ENCODE measurements at places on chromosomes 1 and 21.

DNA sequence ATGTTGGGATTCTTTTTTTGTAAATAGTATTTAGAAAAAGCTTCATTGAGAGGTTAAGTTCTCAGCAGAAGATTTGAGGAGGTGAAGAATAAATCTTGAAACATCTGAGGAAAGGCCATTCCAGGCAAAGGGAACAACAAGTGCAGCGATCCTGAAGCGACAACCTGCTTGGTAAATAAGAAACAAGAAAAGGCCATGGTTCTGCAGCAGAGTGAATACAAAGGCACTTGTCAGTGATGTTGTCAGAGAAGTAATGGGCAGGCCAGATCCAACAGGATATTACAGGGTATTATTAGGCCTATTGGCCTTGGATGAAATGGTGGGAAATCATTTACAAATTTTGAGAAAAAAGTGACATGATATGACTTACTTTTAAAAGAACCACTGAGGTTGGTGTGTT, 960.0 kb downstream of the PLA2G4A start:
- DNase-seq: no peak

GRCh38 chr1:5404412-5405203, 587.6 kb downstream of the NPHP4 start:
- DNase-seq: no peak

GRCh38 chr1:160781186-160781766, 14.7 kb upstream of the LY9 start:
- peak; percentile 34 for DNase-seq

GRCh38 chr1:116429821-116430374, 56.9 kb downstream of the ATP1A1 start:
- DNase-seq: no peak

DNA sequence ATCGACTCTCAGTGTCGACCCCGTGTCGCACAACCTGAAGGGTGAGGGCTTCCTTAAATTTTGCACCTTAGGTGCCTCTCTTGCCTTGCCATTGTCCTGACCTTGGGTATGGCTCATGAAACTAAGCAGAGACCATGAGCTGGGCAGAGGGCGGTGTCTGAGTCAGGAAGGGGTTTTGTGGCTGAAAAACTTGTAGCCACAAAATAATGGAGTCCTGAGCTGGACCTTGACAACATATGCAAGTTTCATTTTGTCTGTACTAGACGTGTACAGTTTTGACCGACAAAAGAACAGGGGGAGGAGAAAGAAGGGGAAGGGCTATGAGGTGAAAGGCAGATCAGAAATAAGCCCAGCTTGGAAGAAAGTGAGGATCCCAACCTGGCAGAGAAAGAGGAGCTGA, 8.3 kb upstream of the RUNX1 start:
- no peak for DNase-seq

GRCh38 chr1:14228677-14229076, 369.8 kb upstream of the KAZN start:
- no peak for DNase-seq

- no peak for DNase-seq
These were observed 8.9 kb downstream of the CACHD1 start for GRCh38 chr1:64478594-64479470.

GRCh38 chr1:51833700-51834099, 44.8 kb downstream of the NRDC start:
- no peak for DNase-seq

- no peak for DNase-seq
These were observed 811 bp downstream of the EXO1 start for GRCh38 chr1:241848686-241849344.

- DNase-seq: no peak
These were observed 6.1 kb upstream of the AIRE start for GRCh38 chr21:44279354-44280260.

GRCh38 chr1:72322910-72323309, 40.6 kb upstream of the NEGR1 start:
- no peak for DNase-seq

GRCh38 chr1:55081905-55082296, 42.6 kb downstream of the PCSK9 start:
- DNase-seq: no peak

GRCh38 chr1:7229696-7230631, 444.7 kb downstream of the CAMTA1 start:
- no peak for DNase-seq

GRCh38 chr1:31084782-31085569, 19.5 kb upstream of the PUM1 start:
- DNase-seq: no peak

DNA sequence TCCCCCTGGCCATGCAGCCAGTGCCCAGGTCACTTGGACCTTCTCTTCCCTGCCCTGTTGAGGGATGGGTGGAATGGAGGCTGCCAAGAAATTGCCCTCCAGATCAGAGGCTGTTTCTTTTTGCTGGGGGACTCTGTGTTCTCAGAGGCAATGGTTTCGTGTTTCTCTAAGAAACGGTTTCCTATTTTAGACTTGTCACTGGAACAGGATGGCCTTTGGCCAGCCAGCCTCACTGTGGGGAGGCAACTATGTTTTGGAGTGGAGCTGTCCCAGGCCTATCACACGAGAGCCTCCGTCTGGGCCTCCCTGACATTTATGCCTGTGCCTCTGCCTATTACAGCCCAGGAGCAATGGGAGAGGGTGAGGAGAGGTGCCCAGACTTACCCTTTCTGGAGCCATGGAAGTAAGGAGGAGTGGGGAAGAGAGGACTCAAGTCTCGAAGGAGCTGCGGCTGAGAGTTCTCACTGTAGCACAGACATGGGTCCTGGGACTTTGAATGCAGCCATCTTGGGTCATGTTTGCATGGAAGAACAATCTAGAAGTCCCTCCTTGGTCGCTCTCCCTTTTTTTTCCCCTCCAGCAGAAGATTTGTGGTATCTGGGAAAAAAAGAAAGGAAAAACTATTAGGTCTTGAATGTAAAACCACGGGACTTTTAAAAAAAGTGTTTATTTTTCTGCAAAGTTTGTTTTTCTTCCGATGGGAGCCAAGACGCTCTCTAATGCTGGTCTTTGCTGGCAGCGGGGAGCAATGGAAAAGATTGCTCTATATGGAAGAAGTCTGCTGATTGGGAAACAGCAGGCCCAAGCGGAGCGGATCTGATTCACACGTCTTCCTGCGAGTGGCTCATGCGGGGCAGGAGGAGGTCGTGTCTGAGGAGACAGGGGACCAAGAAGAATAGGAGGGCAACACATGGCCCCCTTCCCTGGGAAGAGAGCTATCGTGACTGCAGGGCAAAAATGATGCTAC, 219.2 kb downstream of the FOXD2 start:
- DNase-seq: no peak

GRCh38 chr21:41641821-41642701, 124.8 kb downstream of the RIPK4 start:
- DNase-seq: peak; percentile 97

DNA sequence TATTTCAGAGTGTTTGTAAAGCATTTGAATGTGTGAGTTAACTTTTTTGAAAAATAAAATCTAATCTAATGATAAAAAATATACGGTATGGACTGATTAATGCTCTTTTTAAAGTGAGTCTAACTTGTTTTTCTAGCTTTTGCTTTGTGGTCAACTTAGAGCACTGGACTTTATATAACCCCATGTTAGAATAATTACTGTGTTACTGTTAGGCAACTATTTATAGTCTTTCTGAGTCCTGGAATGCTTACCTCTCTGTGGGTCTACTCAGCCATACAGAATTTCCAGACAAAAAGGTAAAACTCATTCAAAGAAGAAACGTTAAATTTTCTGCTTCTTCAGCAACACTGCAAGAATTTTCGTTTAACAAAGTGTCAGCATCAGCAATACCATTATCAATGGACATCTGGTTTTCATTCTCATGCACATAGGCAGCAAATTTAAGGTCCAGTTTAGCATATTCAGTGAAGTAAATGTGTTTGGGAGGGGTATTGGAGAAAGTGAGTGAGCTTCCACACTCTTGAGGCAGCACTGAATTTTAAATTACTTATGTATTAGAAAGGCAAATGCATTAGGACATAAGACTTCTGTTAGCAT, 664.7 kb upstream of the NEGR1 start:
- DNase-seq: no peak

GRCh38 chr1:223714849-223715603, 2.7 kb downstream of the CAPN2 start:
- peak; percentile 93 for DNase-seq

DNA sequence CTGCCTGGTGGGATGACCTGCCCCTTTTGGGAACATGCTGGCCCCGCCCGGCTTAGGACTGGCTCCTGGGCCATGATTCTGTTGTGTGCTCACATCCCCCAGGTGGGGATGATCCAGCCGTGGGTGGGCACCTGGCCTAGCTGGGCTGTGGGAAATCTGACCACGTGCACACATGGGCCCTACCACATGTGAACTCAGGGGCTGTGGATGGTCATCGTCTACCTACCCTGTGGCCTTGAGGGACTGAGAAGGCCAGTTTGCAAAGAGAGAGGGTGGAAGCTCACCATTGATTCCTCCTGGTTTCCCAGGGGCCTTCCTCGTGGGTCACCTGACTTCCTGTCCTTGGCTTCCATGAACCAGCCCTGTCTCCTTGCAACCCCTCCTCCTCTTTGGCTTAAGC, 19.4 kb upstream of the PCP4 start:
- no peak for DNase-seq

DNA sequence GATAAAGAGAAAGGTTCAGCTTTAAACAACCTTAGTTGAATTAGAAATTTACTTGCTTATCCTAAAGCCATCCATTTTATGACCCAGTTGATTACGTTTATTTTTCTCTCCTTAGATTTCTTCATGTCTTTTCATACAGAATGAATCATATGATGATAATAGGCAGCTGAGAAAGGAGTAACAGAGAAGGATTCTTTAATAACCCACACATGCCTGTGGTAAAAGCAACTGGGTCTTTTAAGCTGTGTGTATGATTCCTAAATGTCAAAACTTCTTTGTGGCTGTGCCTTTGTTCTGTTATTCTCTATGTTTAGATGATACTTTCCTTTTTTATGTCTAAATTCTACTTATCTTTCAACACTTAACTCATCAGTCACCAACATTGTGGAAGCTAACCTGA, 626.5 kb downstream of the NCAM2 start:
- DNase-seq: no peak

DNA sequence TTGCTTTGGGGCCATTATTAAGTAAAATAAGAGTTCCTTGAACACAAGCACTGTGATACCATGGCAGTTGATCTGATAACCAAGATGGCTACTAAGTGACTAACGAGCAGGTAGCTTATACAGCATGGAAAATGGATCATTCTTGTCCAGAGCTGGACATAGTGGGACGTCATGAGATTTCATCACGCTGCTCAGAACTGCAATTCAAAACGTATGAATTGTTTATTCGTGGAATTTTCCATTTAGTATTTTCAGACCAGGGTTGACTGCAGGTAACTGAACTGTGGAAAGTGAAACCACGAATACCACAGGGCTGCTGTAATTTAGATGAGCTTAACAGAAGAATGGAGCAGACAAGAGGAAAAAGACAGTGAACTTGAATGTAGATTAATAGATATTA, 38.9 kb downstream of the CCDC18 start:
- DNase-seq: peak; percentile 14

GRCh38 chr1:171841931-171842761, 848 bp downstream of the DNM3 start:
- DNase-seq: peak; percentile 34

DNA sequence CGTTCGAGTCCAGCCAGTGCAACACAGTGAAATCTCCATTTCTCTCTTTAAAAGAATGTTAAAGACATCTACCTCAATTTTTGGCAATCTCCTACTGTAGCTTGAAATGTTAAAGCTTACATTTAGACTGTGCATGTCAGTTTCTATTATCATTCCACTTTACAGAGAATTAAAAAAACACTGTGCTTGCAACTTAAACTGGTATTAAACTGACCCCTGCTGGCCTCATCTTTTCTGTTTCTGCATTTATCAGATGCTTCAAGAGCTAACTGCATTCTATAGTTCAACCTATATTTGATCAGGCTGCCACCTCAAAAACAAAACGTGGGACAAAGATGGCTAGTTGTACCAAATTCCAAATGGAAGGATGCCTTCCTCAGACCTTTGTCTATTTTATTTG, 226.5 kb downstream of the SMYD3 start:
- DNase-seq: no peak

DNA sequence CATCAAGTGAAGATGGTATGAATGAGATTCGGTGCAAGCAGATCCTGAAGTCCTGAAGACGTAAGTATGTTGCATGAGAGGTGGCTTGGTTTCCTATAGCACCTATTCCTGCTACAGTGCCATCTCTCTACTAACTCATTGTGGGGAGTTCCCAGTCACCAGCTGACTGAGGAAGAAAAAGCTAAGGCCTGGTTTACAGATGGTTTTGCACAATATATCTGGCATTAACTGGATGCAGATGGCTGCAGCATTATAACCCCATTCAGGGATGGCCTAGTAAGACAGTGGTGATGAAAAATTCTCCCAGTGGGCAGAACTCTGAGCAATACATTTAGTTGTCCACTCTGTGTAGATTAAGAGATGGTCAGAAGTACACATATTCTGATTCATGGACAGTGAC, 36.7 kb downstream of the RTCA start:
- DNase-seq: no peak

DNA sequence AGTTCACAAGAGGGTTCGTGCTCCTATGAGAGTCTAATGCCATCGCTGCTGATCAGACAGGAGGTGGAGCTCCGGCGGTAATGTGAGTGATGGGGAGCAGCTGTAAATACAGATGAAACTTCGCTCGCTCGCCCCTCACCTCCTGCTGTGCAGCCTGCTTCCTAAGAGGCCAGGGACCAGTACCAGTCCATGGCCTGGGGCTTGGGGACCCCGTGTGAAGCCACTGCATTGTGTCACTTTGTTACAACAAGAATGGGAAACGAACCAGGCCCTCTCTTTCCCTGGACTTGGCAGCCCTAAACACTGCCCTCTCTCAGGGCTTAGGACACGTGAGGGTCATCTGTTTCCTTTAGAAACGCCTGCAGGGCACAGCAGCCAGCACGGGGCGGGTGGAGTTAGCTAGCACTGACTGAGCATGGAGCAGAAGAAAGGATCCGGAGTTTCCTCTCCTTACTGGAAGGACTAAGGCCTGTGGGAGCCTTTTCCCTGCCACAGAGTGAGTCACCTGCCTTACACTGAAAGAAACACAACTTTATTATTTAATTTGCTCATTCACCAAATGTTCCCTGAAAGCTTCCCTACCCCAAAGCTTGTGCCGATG, 185.2 kb upstream of the TMEM51 start:
- DNase-seq: peak; percentile 90
